ENCODE measurements at places on chromosomes 13 and 19. TPM values are rescaled to one million over a fixed set of nuclear protein-coding genes. Genes with fewer than 3 reads are reported as not detected.

DNA sequence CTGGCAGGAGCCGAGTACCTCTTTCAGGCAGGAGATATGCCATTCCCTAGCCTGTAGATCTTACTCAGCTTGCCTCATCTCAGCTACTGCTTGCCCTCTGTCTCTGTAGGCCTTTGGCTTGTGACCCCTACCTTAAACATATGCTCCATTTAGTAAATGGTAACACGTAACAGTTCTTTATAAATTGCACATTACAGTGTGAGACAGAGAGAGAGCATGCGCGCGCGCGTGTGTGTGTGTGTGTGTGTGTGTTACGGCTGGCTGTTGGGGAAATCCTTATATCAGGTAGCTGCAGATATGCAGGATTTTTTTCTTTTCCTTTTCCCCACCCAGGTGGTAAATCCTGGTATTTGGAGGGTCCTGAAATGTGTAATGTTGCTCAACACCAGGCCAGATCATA, 4.2 kb downstream of the SPINT2 start:
- H3K36me3 ChIP-seq: peaks cover 20% of the 10 kb centered on the region
- peaks cover 12% of the 10 kb centered on the region for H3K4me1 ChIP-seq
- no peak overlapping the region for H3K27ac ChIP-seq
- H3K4me3 ChIP-seq: no peak overlapping the region
- no peaks in the 10 kb centered on the region for H3K27me3 ChIP-seq
- no peak for DNase-seq

- peak; percentile 97 for DNase-seq
- peaks cover 34% of the 10 kb centered on the region for H3K36me3 ChIP-seq
- peak overlapping the region; percentile 75 for H3K27ac ChIP-seq
These were observed 63.1 kb downstream of the SERP2 start for GRCh38 chr13:44436589-44437337.

DNA sequence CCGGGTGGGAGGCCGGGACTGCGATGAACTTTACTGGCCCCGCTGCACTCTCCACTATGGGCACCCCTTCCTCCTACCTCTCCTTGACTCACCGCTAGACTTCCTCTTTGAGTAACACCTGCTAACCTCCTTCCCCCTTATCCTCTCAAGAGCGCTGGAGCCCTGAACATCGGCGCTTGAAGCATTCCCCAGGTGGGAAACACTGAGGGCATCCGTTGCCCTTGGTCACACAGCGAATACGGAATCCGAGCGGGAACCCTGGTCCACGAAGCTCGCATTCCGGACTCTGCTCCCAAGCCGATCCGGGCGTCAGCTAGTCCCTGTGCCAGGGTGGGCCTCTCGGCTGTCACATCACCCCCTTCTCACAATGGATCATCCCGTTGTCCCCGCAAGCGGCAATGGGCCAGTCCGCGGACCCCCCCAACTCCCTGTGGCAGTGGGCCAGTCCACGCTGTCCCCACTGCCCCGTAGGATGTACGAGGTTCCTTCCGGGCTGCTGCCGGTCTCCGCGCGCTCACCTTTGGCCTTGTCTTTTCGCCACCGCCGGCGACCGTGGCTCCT, 4.2 kb downstream of the LIPE start:
- peak overlapping the region; percentile 90 for H3K4me3 ChIP-seq
- peaks cover 17% of the 10 kb centered on the region for H3K27me3 ChIP-seq
- H3K4me1 ChIP-seq: no peaks in the 10 kb centered on the region
- H3K27ac ChIP-seq: no peak overlapping the region
- peak; percentile 45 for DNase-seq

DNA sequence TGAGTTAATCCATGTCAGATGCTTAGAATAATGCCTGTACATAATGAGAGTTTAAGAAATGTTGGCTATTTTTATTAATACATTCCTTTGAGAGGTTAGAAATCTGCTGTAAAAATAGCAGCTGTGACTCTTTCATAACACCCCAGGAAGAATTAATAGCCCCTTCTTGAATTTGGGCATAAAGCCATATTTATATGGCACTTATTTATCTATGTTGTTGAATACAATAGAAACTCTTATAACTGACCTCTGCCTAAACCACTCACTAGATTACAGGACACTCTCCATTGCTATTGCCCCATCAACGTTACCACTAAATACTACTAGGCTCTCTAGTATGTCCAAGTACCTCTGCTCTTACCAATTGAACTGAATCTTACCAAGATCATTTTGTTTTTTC, 16.3 kb downstream of the NEK5 start:
- no peak overlapping the region for H3K4me3 ChIP-seq
- DNase-seq: no peak
- no peaks in the 10 kb centered on the region for H3K27me3 ChIP-seq
- no peak overlapping the region for H3K27ac ChIP-seq

DNA sequence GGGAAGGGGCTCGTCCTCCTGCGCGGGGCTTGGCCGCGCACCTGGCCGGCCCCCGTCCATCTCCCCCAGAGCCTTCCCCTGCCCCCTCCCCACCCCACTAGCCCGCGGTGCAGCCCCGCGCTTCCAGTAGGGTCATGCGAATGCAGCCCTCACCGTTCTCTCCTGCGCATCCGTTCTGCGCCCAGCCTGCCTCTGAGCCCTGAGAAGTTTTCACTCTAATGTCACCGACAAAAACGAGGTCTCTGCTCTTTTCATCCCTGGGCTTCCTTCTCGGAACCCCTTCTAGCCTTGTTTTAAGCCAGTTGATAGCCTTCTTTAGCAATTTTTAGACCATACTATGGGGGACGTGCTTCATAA, 97.4 kb downstream of the ATP8A2 start:
- peaks cover 2% of the 10 kb centered on the region for H3K27me3 ChIP-seq
- H3K27ac ChIP-seq: no peak overlapping the region
- H3K4me3 ChIP-seq: peak overlapping the region; percentile 86
- no peaks in the 10 kb centered on the region for H3K36me3 ChIP-seq
- peaks cover 4% of the 10 kb centered on the region for H3K4me1 ChIP-seq

- DNase-seq: peak; percentile 36
- no peaks in the 10 kb centered on the region for H3K4me1 ChIP-seq
- H3K27ac ChIP-seq: no peak overlapping the region
- H3K36me3 ChIP-seq: no peaks in the 10 kb centered on the region
- H3K4me3 ChIP-seq: no peak overlapping the region
These were observed 435.9 kb upstream of the SGCG start for GRCh38 chr13:22744688-22745452.

ANKRD24 gene
- 2.4 TPM for total RNA-seq

ZNF808 gene
- 33.7 TPM for total RNA-seq

GRCh38 chr19:33797802-33798671, 1.4 kb downstream of the KCTD15 start:
- H3K36me3 ChIP-seq: peaks cover 37% of the 10 kb centered on the region
- peak overlapping the region; percentile 91 for H3K4me3 ChIP-seq
- peaks cover 8% of the 10 kb centered on the region for H3K4me1 ChIP-seq
- H3K27me3 ChIP-seq: no peaks in the 10 kb centered on the region
- peak; percentile 77 for DNase-seq

DNA sequence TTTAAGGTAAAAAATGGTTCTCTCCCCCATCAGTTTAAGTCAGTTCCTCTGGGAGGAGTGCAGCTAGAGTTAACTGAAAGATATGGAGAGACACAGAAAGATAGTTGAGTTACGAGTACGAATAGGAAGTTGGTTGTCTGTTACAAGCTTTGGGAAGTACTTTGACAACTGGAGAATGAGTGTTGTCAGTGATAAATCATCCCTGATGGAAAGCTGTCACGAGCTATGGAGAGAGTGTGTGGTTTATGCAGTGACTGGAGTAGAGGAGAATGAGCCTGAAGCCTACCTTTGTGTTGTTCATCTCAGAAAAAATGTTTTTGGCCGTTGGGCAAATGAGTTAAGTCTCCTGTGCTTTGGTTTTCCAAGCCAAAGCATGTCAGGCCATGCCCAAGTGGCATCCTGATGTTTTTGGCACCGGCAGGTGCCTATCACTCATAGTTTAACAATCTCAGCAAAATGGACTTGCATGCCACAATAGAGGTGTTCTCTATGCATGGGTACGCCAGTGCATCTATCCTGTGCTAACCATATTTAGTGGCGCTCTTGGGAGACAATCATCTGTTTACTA, 350.2 kb downstream of the IRS2 start:
- no peak for DNase-seq
- peaks cover 5% of the 10 kb centered on the region for H3K36me3 ChIP-seq
- H3K4me1 ChIP-seq: no peaks in the 10 kb centered on the region
- H3K27me3 ChIP-seq: no peaks in the 10 kb centered on the region

GRCh38 chr13:99656092-99656745, 154.9 kb downstream of the TM9SF2 start:
- peak; percentile 85 for DNase-seq
- no peaks in the 10 kb centered on the region for H3K36me3 ChIP-seq
- no peak overlapping the region for H3K27ac ChIP-seq
- peaks cover 11% of the 10 kb centered on the region for H3K4me1 ChIP-seq
- no peaks in the 10 kb centered on the region for H3K27me3 ChIP-seq

- H3K36me3 ChIP-seq: peaks cover 15% of the 10 kb centered on the region
- H3K27ac ChIP-seq: no peak overlapping the region
- no peak overlapping the region for H3K4me3 ChIP-seq
These were observed 145.7 kb upstream of the FBXL3 start for GRCh38 chr13:77172650-77173049.

DNA sequence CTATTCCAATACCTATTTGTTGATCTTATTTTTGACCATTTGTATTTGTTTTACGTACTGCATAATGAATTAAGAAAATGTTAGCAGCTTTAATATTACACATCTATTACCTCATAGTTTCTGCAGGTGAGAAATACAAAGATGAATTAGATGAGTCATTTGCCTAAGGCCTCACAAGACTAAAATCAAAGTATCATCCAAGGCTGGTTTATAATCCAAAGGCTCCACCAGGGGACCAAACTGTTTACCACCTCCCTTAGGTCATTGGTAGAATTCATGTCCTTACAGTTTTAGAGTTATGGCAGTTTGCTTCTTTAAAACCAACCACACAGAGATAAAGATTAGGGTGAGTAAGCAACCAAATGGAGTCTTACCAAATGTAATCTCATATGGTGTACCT, 848.1 kb downstream of the SLITRK6 start:
- no peak overlapping the region for H3K27ac ChIP-seq
- no peak overlapping the region for H3K4me3 ChIP-seq
- DNase-seq: no peak

OR7C1 gene
- total RNA-seq: not detected

GRCh38 chr13:112510002-112510780, 77.8 kb downstream of the TUBGCP3 start:
- peaks cover 24% of the 10 kb centered on the region for H3K36me3 ChIP-seq
- H3K27me3 ChIP-seq: no peaks in the 10 kb centered on the region
- H3K27ac ChIP-seq: no peak overlapping the region

- H3K27ac ChIP-seq: no peak within 1 kb of the TSS
- DNase-seq: peak; percentile 83
- H3K4me3 ChIP-seq: peak within 1 kb of the TSS; percentile 53
- H3K4me1 ChIP-seq: no peaks in the 10 kb centered on the region
These were observed at the start of gene CGB7 for GRCh38 chr19:49057636-49058234. CGB7 (minus strand) TSS chr19:49057749; CDS start chr19:49055375, 2,374 bp downstream.

- no peak overlapping the region for H3K27ac ChIP-seq
- DNase-seq: no peak
- no peaks in the 10 kb centered on the region for H3K4me1 ChIP-seq
These were observed 13.8 kb downstream of the BIVM start for GRCh38 chr13:102812611-102813287.

DNA sequence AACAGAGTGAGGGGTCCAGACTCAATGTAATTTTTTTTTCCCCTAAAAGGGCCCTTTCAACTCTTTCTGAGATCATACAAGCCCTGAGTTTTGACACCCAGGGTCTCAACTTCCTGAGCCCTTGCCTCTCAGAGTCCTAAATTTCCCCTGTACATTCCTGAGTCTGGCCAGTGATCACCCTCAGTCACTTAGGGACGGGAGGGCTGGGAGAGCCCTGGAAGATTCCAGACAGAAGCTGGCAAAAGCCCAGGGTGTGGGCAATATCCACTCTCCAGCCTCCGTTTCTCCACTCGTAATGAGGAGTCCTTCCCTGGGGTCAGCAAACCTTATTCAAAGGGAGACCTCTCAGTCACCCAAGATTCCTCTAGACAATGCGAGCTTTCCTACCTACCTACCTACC, 1.6 kb downstream of the PPP1R13L start:
- H3K4me3 ChIP-seq: peak overlapping the region; percentile 99
- no peak overlapping the region for H3K27ac ChIP-seq
- H3K36me3 ChIP-seq: peaks cover 2% of the 10 kb centered on the region
- H3K27me3 ChIP-seq: no peaks in the 10 kb centered on the region

CYP4F12 gene
- total RNA-seq: not detected

DNA sequence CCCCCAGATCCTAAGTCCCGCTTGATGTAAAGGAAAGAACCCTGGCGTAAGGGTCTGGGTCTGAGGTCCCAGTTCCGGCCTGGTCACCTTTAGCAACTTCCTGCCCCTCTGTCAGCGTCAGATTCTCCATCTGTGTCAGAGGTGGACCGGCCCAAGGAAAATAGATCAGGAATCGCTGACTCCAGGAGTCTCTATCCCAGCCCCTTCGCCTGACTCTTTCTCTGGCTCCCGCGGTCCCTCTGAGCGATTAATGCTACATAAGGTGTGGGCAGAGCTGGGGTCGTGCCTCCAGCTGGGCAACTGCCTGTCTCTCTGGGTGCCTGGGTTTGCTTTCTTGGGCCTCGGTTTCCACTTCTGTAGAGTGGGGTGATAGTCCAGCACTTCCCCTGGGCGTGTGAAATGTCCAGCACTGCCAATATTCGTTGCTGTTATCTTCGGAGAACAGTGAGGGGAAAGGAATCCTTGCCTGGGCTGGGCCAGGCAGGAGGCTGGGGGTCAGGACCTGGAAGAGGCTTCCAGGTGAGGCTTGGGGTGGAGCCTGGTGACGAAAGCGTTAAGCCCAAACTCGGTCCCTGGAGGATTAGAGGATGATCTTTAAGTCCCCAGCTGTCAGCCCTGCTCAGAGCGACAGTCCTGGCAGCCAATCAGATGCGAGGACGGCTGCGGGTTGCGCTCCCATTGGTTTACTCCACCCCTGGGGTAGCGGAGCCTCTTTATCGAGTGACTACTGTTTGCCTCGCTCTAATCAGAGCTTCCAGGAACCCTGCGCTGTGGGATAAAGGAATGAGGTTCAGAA, 767 bp downstream of the ABCA7 start:
- DNase-seq: peak; percentile 97
- peaks cover 31% of the 10 kb centered on the region for H3K36me3 ChIP-seq
- H3K4me3 ChIP-seq: peak overlapping the region; percentile 82
- no peaks in the 10 kb centered on the region for H3K27me3 ChIP-seq

GRCh38 chr13:73934215-73934641, 200.0 kb downstream of the KLF12 start:
- peaks cover 2% of the 10 kb centered on the region for H3K4me1 ChIP-seq
- DNase-seq: no peak
- H3K27me3 ChIP-seq: no peaks in the 10 kb centered on the region
- H3K4me3 ChIP-seq: no peak overlapping the region

HSPB6 gene
- 0.37 TPM for total RNA-seq

- no peak for DNase-seq
- H3K4me3 ChIP-seq: no peak overlapping the region
- no peaks in the 10 kb centered on the region for H3K36me3 ChIP-seq
- no peaks in the 10 kb centered on the region for H3K27me3 ChIP-seq
These were observed 9.6 kb upstream of the TNFRSF19 start for GRCh38 chr13:23560571-23561089.

DNA sequence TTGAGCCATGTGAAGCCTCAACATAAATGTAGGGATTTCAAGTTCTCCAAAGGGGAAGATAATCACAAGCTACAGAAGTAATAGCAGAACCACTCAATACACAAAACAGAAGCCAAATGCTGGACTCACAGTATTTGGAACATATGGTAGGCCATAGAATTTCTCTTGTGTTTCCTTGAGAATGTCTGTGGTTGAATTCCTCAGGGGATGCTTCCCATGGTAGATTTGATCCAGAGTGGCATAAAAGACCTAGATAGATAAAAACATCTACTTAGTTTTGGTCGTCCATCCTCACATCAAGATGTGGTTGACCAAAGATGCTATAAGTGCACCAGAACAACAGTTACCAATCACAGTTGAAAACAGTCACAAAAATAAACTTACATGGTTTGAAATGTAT, 83.4 kb downstream of the MIPEP start:
- H3K27ac ChIP-seq: no peak overlapping the region
- peaks cover 5% of the 10 kb centered on the region for H3K36me3 ChIP-seq
- H3K27me3 ChIP-seq: no peaks in the 10 kb centered on the region

PLK5 gene
- total RNA-seq: 0.50 TPM
